GM23338 (cell line): ENCODE measurements at places on chromosomes 5 and 9. TPM values are rescaled to one million over a fixed set of nuclear protein-coding genes. Genes with fewer than 3 reads are reported as not detected.

The OR13J1 gene
- total RNA-seq, result not detected in 2 replicates

The RNF183 gene
- total RNA-seq, result not detected in 2 replicates

The LCN2 gene
- total RNA-seq, result 0.27 TPM in 1 of 2 replicates, not detected in the other

The PRRT1B gene
- 0.24 TPM in 1 of 2 replicates, not detected in the other for total RNA-seq

The TAF11L10 gene
- not detected in 2 replicates for total RNA-seq

The PCDHB12 gene
- 3.7 and 4.3 TPM in 2 replicates for total RNA-seq

The GABRB2 gene
- 0.04 and 0.94 TPM in 2 replicates for total RNA-seq

The NUTM2F gene
- 0.45 TPM in 1 of 2 replicates, not detected in the other for total RNA-seq

The SLC1A1 gene
- total RNA-seq, result 8.2 and 8.8 TPM in 2 replicates

The CNTFR gene
- 1.1 and 1.9 TPM in 2 replicates for total RNA-seq

The KIAA0825 gene
- total RNA-seq, result 1.7 and 3.1 TPM in 2 replicates

The BARX1 gene
- 1.6 and 2.1 TPM in 2 replicates for total RNA-seq

The WDR41 gene
- 40.4 and 58.1 TPM in 2 replicates for total RNA-seq

The HEXB gene
- total RNA-seq, result 57.8 and 70.8 TPM in 2 replicates

The IFNA17 gene
- total RNA-seq, result not detected in 2 replicates

The MRPS2 gene
- total RNA-seq, result 96.5 and 116 TPM in 2 replicates

The RGS7BP gene
- 4.5 and 5.4 TPM in 2 replicates for total RNA-seq

The SPINK7 gene
- not detected in 2 replicates for total RNA-seq

The FOXD4L4 gene
- total RNA-seq, result not detected in 2 replicates

The TMEM252 gene
- not detected in 2 replicates for total RNA-seq

The IL13 gene
- total RNA-seq, result not detected in 2 replicates

The OR1J2 gene
- total RNA-seq, result not detected in 2 replicates

The PKD2L2 gene
- not detected in 2 replicates for total RNA-seq

The GOLM1 gene
- total RNA-seq, result 82.1 and 92.4 TPM in 2 replicates

The RPS23 gene
- 1,580 and 2,261 TPM in 2 replicates for total RNA-seq

The MSX2 gene
- total RNA-seq, result 0.17 and 0.62 TPM in 2 replicates

The SLC4A9 gene
- total RNA-seq, result 0.08 TPM in 1 of 2 replicates, not detected in the other

The PCDHGB7 gene
- total RNA-seq, result 5.8 and 11.7 TPM in 2 replicates

The TPRN gene
- 29.2 and 29.3 TPM in 2 replicates for total RNA-seq

The TLE1 gene
- 125 and 132 TPM in 2 replicates for total RNA-seq

The PDCD1LG2 gene
- total RNA-seq, result not detected in 2 replicates

The GRXCR2 gene
- total RNA-seq, result not detected in 2 replicates

The PCA3 gene
- 0.28 TPM in 1 of 2 replicates, not detected in the other for total RNA-seq

The CCDC171 gene
- total RNA-seq, result 3.5 and 4.4 TPM in 2 replicates

The IRX1 gene
- 0.58 and 1.8 TPM in 2 replicates for total RNA-seq

The IRGM gene
- total RNA-seq, result not detected in 2 replicates
